Activated CD4-positive, alpha-beta T cell treated with anti-CD3 and anti-CD28 coated beads, Interleukin-2, amount 50 U/mL, for 16 hours (primary cell): ENCODE measurements at places on chromosomes 2 and 18.

- DNase-seq: no peak
These were observed 177.8 kb downstream of the TXNL1 start for GRCh38 chr18:56460581-56460980.

DNA sequence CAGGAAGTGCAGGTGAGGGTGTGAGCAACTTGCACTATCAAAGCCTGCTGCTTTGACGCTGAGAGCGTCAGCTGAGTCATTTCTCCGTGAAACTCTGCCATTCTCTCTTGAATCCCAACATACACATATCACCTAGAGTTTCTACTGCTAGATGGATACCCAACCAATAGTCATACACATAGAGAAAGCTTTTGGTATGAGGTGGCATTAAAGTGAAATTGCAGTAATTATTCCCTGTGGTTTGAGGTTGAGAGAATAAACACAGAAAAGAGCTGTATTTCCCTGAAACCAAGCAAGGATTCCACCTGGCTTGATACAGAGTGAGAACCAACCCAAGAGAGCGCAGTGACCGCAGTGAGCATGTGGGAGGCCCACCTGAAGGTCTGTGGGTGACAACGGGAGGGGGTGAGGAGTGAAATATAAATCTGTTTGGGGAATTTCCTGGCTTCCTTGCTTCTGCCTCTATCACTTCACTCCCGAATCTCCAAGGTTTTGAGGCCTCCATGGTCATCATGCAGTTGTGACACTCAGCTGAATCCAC lies 28.8 kb upstream of the TMEM18 start:
- DNase-seq: peak; percentile 80

GRCh38 chr2:133817680-133818566 lies 249.7 kb upstream of the NCKAP5 start:
- DNase-seq: no peak

DNA sequence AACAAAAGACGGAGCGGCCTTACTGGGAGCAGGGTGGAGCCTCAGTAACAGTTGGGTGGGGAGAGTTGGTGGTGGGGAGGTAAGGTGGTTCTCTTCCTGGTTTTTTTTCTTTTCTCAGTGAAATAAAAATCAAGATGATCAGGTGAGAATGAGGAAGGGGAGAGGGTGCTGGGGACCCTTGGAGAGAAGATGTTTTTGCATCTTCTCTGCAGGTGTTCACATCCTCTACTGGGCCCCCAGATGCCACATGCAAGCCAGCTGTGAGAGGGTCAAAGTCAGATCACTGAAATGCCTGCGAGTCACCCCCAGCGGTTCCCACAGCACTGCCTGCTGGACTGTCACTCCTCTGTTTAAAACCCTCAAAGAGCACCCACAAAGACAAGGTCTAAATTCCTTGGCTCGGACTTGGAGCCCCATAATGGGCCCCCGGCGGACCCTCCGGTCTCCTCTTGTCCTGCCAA lies 69.8 kb upstream of the FHL2 start:
- no peak for DNase-seq

- no peak for DNase-seq
These were observed 289.4 kb downstream of the KCNS3 start for GRCh38 chr2:18167871-18168270.

- DNase-seq: no peak
These were observed 13.3 kb upstream of the PRELID3A start for GRCh38 chr18:12394428-12394827.

- DNase-seq: no peak
These were observed 569.2 kb downstream of the ZEB2 start for GRCh38 chr2:143950704-143951103.

DNA sequence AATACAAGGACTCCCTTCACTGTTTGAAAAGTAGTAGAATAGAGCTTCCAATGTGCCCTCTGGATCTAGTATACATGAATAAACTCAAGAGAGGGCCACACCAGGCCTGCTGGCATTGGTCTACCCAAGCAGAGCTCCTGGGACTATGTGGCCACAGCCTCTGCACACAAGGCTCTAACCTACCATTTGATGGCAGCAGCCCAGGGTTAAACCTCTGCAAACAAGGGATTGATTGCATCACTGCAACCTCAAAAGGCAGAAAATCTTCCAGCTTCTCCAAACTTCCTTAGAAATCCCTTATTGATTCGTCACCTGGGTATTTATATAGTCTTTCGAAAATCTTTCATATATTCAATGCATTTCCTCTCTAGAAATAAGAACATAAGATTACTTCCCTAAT lies 147.6 kb upstream of the SETBP1 start:
- DNase-seq: no peak

DNA sequence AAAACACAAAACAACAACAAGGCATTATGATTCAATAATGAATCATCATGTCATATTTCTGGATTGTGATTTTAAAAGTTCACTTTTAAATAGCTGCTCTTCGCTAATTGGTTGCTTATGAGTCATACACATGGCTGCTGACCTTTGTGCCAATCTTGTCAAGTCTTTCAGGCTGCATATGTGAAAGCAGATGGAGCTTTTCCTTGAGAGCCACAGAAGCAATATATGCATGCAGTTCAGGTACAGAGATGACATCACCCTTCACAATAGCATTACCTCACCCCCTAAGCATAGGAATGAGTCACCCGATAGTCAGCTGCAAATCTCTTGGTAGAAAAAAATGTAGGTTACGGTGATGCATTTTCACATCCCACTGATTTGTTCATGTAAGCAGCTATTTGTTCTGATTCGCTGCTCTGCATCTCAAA lies 27.2 kb downstream of the EIF2AK3 start:
- peak; percentile 94 for DNase-seq

- DNase-seq: no peak
These were observed 89.6 kb downstream of the GCA start for GRCh38 chr2:162433491-162433890.

GRCh38 chr18:44637210-44638033 lies 43.3 kb upstream of the SETBP1 start:
- DNase-seq: peak; percentile 41

DNA sequence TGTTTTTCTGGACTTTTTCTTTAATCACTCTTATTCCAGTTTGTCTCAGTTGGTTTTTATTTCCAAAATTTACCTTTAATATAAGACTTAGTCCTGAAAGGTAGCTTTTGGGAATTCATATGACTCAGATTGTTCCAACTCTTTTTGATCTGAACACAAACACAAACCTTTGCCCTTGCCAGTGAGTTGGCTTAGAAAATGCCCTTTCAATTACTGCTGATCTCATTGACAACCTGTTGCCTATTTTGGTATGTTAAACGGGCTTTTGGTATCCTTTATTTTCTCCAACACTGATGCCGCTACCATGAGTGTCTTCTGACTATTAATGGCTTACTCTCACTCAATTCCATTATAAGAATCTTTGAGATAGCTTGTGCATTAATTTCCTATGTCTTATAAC lies 143.4 kb downstream of the GULP1 start:
- DNase-seq: no peak

DNA sequence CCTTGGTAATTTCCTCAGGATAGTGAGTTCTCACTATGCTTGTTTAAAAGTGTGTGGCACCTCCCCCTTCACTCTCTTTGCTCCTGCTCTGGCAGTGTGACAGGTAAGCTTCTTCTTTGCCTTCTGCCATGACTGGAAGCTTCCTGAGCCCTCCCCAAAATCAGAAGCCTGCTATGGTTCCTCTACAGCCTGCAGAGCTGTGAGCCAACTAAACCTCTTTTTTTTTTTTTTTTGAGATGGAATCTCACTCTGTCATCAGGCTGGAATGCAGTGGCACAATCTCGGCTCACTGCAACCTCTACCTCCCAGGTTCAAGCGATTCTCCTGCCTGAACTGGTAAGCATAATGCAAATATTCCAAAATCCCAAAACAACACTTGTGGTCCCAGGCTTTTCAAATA lies 80.0 kb downstream of the SOWAHC start:
- DNase-seq: no peak

DNA sequence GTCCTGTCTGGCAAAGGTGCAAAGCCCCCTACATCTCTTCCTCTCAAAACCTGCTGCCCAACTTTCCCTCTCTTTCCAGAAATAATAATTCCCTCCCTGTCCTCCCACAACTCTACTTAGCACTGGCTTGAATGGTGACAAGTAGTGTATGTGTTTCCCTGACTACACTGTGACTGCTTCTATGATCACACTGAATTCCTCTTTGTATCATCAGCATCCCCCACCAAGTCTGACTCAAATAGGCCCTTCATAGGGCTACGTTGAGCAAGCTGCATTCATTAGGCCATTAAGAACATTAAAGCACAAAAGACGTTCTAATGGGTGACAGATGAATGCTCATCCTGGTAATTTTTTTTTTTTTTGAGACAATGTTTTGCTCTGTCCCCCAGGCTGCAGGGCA lies 13.7 kb upstream of the ST3GAL5 start:
- no peak for DNase-seq

GRCh38 chr2:208320686-208321085 lies 54.6 kb downstream of the PIKFYVE start:
- DNase-seq: no peak

- no peak for DNase-seq
These were observed 183.3 kb upstream of the NRP2 start for GRCh38 chr2:205499006-205499405.

DNA sequence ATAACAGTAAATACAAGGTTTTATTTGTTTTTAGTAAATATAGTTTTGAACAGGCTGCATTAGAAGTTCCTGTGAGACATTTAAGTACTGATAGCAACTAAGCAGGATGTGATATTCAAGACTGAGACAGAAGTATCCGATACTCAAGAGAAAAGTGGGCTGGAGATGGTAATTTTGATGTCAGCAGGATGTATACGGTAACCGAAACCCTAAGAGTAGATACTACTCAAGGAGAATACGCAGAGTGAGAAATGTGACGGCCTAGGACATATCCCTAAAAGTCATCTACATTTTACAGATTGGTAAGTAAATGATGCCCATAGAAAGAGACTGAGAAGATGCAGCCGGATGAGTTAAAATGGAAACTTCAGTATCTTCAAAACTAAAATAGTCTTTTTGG lies 115.4 kb downstream of the GORASP2 start:
- peak; percentile 62 for DNase-seq

- DNase-seq: no peak
These were observed 946 bp upstream of the AGAP1 start for GRCh38 chr2:235492850-235493344.

GRCh38 chr2:27076323-27076722 lies 2.1 kb upstream of the EMILIN1 start:
- no peak for DNase-seq

GRCh38 chr2:225064928-225065327 lies 22.7 kb upstream of the DOCK10 start:
- DNase-seq: no peak

DNA sequence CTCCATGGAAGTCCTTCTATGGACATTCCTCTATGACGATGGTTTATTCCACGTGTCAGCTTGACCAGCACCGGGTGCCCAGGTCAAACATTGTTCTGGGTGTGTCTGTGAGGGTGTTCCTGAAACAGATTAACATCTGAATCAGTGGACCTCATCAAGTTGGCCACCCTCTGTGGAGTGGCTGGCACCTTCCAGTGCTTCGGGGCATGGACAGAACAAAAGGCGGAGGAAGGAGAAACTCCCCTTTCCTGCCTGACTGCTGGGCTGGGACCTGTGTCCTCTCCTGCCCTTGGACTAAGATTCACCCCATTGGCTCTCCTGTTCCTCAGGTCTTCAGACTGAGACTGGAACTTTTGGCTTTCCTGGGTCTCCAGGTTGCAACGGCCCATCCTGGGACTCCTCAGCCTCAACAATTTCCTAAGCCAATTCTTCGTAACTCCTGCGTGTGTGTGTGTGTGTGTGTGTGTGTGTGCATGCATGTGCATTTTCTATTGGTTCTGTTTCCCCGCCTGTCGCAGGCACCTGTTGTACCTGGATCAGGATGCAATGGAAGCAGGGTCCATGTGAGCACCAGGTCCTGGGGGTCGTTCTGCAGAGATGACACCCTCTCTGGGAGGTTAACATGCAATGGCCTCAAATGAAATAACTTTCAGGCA lies 357.2 kb upstream of the SALL3 start:
- no peak for DNase-seq

DNA sequence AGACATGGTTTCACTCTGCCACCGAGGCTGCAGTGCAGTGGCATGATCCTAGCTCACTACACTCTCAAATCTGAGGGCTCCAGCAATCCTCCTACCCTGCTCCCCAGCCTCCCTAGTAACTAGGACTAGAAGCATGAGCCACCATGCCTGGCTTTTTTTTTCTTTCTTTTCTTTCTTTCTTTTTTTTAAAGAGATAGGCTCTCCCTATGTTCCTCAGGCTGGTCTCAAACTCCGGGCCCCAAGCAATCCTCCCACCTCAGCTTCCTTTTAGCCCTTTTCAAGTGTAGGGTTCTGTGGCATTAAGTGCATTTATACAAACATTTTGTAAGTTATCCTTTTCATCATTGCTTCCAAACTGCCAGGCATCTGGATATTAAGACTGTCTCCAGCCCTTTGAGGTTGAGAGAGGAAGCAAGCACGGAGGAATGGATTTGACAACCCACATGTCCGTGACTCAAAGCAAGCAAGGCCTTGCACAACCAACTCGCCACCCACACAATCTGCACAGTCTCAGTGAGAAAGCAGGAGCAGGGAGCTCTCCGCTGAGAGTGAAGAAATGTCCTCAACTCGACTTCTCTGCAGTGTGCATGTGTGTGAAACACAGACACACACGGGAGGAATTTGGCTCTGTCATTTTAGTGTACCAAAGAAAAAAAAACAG lies 65.6 kb downstream of the ATP8B1 start:
- DNase-seq: no peak

DNA sequence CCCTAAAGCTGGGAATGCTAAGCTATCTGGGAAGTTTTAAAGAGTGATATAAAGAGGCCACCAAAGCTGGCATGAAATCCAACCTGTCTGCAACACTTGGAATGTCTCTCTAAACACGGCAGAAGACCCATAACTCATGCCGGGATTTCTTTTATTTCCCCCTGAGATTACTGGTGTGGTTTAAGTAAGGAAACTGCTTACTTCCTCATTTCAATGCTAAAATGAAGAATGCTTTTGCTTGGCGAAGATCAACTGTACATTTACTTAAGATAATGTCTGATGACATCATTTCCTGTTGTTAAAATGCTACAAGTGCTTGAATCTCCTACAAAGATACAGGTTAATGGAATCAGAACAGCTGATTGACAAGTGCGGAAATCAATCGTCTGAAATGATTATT lies 353.8 kb upstream of the SALL3 start:
- no peak for DNase-seq

DNA sequence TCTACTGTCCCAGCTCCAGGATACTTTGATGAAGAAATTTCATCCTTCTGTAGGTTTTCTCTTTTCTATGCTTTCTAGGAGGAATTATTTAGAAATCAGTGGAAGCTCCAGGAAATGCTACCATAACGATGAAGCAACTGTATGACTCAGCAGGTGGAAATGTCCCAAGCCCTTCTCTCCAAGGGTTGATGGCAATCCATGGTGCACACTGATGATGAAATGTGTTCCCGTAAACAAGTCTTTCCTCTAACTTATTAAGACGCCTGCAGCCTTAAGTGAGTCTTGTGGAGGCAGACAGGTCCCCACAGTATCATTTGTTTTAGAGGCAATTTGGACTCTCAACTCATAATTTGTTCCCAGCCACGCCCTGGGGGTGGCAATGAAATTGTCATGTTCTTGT lies 777.6 kb upstream of the SOX11 start:
- DNase-seq: no peak

DNA sequence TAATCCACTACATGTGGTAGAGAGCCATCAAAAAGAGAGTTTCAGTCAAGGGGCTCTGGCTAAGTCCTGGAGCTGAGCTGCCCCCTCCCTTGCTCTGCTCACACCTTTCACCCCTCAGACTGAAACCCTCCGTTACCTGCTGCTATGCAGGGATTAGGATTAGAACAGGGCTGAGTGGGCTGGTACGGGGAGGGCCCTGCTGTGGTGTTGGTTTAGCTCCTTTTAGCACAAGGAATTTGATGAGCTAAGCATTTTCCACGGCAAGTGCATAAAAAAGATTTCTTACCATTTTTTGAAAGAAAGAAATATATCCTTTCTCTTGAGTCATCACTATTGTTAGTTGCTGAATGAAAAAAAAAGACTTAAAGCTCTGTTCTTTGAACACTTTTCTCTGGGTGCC lies 46.3 kb downstream of the TCF7L1 start:
- DNase-seq: no peak
